ENCODE measurements at places on chromosomes 1 and 21.
A peak's percentile ranks its signal among the peaks of the same experiment; 100 is the strongest.

DNA sequence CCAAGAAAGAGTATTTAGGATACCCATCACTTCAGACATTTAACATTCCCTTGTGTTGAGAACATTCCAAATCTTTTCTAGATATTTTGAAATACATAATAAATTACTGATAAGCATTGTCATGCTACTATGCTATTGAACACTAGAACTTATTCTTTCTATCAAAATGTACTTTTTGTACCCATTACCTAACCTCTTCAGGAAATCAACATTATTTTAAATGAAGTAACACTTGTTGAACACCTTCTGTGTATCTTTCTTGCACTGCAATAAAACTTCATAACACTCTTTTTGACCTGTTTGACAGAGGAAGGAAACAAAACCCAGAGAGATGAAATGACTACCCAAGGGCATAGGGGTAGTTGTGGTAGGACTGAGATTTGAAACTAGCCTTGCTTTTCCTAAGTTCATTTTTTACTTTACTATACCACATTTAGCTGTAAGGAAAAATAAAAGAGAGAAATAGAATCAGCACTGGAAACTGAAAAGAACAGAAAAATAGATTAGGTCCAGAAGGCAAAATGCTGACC lies 99.4 kb downstream of the UCHL5 start:
- DNase-seq = no peak

DNA sequence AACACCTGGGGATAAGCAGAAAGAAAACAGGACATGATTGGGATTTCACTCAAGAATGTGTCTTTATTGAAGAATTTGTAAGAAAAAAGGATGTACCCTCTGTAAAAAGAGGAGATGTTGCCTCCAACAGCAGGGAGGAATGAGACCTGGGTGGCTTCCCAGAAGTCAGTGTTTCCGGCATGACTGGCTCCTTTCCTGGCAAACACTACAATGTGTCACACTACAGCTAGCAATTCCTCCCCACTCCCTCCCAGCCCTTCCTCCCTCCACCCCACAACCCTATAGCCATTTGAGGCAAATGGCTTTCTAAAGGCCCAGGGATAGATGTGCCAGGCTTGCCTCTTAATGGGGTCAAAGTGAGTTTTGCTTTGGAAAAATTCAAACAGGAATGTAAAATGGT lies 11.5 kb upstream of the COL8A2 start:
- DNase-seq = peak; percentile 66

- DNase-seq = no peak
These were observed 438.4 kb downstream of the DSCAM start for GRCh38 chr21:40408561-40408960.

DNA sequence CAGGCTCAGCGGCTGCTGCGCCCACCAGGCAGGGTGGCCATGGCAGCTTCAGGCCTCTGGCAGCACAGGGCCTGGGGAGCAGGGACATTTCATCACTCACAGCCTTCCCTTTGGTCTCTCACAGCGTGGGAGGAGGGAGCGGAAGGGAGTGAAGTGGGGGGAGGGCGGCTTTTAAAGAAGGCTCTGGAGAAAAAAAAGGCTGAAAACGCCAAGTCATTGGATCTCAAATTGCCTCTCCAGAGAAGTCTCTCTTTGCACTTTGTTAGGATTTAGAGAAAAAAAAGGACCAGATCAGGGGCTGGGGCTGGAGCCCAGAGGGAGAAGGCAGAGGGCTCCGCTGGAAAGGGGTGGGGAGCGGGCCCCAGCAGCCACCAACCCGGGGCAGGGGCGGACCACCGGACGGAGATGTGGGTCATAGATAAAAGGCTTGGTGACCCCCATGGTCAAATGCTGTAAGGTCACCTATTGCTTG lies 209.9 kb downstream of the GRIK3 start:
- DNase-seq = no peak

DNA sequence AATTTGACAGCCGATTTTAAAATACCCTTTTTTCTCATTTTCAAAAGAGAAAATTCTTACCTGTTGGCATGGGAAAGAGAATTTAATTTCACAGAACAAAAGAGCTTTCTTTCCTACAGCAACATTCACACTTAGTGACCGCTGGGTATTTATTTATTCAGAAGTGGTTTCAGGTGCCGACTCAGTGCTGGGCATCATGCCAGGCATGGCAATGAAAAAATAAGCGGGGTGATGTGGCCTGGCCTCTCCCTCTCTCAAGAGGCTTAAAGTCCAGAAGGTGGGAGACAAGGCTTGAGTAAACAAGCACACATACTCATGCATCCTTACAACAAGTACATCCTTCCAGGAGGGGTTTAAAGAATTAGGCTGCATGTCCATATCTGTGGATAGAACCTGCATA lies 4.1 kb upstream of the PCP4 start:
- DNase-seq = no peak
